ENCODE measurements at places on chromosomes 16 and 17.

DNA sequence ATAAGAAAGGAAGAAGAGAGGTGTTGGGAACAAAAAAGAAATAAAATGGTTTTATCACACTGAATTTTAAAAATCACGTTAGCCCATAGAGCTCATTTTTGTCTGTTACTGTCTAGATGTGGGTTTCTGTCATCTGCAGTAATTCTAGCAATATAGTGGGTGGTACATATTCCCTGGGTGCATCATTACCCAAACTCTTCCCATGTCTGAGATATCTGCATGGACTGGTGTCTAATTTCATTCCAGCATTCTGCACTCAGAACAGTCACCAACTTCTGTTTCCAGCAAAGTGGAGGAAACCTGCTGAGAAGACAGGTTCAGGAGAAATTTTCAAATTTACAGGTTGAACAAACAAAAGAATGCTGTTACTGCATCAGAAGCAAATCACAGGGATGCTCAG lies 263.8 kb downstream of the CDH11 start:
- peak; percentile 10 for DNase-seq

GRCh38 chr17:43766413-43767052 lies 7.9 kb upstream of the SOST start:
- peak; percentile 67 for DNase-seq

DNA sequence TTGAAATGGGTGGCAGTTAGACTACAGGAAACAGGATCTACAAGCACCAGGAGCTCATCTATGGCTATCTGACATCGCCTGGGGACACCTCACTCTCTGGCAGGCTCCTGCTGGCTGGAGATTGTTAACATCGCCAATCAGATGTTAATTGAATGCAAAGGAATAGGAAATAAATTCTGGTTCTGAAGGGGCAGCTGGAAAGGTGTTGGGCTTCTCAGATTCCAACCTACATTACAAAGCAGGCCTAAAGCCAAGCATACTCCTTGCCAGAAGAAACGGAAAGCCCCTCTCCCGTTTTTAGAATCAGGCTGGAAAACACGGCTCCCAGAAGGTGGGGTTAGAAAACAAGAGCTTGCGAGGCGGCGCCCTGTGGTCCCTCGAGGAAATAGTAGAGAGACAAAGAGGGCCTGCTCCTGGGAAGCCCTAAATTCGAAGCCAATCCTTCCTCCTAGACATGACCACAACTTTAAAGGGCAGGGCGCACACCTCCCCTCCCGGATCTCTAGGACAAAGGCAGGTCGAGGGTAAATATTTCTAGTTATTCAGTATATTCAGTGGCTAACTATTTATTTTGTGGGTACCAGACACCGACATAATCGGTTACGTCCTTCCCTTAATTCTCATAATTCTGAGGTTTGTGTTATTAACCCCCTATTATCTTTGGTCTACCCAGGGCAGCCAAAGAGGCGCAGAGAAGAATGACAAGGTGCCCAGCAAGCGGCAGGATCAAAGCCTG lies 763 bp upstream of the TOM1L1 start:
- no peak for DNase-seq

GRCh38 chr17:29113334-29113733 lies 66.9 kb downstream of the MYO18A start:
- DNase-seq, result no peak

GRCh38 chr17:65457635-65458257 lies 103.7 kb downstream of the AXIN2 start:
- no peak for DNase-seq

- peak; percentile 83 for DNase-seq
Observed at GRCh38 chr17:40551879-40552768, 13.1 kb downstream of the CCR7 start.

GRCh38 chr17:76753061-76753961 lies 15.4 kb downstream of the MFSD11 start:
- no peak for DNase-seq

DNA sequence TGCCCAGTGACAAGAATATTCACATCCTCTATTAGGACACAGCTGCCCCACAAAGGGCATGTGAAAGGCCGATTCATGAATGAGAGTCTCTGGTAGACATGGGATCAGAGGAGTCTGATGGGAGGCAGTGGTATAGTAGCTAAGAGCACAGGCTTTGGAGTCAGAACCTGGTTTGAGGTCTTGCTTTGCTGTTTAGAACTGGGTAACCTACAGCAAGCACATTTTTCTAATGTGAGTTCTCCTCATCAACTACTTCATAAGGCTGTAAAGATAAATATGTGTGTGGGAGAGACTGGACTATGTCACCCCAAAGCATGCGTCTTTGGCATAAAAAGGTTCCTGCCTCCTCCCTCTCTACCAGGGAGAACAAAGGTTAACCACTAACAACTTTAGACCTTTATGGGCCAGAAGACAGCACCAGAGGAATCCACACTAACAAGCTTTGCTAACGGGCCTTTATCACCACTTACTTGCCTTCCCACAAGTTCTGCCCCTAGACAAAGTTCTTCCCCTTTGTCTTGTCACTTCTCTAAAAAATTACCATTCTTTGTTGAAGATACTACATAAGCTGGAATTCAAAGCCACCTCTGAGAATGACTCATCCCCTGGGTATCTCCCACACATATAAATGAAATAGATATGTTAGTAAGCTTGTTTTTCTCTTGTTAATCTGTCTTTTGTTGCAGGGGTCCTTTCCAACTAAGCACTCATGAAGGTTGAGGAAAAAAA lies 21.1 kb downstream of the CDR2 start:
- DNase-seq, result peak; percentile 36

DNA sequence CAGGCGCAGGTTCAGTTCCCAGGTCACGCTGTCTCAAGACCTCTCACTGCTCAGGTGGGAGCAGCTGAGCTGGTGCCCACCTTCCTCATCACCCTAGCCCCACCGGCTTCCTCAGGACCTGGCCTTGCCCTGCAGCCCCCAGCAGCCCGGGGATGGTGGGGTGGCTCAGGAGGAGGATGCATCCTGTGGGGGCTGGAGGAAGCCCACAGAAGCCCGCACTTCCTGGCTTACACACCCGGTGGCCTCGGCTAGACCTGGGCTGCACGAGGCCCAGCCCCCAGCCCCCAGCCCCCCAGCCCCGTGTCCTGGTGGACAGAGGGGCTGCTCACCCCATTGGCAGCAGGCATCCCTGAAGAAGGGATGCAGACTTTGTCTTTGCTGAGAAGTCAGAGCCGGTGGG lies 43.4 kb downstream of the BAHCC1 start:
- DNase-seq, result no peak

DNA sequence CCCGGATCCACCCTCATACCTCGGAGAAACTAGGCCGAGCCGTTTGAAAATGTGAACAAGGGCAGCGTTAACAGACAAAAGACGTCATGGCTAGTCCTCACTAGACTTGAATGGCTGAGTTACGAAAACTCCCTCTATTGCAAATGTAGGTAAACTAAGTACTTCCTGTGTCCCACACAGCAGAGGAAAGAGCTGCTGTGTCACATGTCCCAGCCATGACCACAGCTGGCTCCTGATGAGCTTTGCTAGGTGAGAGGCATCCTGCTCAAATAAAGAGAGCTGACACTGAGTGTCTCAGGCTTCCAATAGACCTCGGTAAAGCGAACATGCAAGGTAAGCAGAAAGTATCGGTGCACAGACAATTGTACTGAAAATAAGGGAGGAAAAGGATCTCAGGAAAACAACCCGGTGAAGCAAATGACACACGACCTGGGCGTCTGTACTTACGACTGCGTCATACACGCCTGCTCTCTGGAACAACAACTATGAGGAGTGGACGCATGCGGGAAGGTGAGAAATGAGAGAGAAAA lies 26.0 kb downstream of the TMEM204 start:
- DNase-seq, result no peak

DNA sequence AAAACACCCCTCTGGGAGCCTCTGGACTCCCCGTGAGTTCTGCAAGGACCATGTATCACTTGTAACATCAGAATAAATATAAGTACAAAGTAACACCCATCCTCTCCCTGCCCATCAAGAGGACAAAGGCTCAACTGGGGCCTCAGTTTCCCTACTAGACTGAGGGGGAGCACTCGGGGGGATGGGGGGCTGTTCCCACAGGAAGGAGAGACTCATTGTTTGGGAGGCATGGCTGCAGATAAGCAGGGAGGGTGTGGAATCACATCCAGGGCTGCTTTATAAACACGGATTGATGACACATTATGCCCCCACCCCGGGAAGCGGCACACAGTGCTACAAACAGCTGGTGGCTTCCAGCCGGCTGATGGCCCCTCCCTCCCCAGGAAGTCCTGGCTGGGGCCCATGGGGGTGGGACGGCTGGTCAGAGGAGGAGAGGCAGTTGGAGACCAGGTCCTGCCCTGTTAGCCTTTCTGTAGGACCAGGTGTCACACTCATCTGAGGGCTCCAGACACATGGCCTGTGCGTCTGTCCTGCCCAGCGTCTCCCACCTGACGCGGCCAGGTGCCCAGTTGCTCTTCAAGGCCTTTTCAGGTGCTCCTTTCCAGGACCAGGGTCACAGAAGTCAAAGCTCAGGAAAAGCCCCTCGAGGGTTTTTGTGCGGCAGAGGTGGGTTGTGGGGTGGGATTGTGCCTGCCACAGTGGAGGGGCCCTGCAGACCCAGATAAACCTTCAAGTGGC lies 1.3 kb upstream of the MPG start:
- peak; percentile 92 for DNase-seq

DNA sequence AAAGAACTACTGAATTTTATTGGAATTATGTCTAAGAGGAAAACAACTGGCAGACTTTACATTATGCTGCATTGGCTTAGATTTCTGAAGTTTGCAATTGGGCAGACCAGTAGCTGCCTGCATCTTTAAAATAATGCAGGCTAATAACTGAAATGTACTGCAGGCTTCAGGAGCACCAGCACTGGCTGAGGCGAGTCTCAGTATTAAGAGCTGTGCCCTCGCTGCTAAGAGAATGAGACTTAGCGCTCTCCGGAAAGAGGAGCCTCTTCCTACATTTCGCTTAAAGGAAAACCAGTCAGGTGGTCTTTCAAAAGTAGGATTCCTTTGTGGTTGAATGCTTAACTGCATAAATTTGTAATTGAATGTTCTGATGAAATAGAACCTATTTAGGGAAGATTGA lies 885 bp downstream of the CNTNAP4 start:
- DNase-seq, result no peak

DNA sequence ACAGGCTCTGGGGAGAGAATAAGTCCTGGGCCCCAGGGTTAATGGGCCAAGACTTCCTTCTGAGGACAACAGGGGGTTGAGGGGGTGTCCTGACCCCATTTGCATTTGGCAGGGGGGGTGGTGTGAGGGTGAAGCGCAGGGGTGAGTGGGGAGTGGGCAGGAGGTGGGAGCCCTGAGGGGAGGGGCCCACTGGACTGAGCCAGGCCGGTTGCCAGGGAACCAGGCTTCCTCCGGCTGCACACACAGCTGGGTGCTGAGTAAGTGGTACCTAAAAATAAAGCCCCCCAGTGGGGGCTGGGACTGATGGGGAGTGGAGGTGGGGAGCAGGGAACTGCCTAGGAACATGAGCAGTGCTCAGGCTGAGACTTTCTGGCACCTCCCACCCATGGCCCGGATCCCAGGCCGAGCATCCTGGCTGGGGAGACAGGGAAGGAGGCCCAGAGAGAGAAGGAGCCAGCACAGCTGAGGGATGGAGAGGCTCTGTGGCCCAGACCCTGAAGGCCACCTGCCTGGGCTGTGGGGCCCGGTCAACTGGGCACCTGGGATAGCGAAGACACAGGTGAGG lies 7.5 kb upstream of the RASD1 start:
- no peak for DNase-seq

DNA sequence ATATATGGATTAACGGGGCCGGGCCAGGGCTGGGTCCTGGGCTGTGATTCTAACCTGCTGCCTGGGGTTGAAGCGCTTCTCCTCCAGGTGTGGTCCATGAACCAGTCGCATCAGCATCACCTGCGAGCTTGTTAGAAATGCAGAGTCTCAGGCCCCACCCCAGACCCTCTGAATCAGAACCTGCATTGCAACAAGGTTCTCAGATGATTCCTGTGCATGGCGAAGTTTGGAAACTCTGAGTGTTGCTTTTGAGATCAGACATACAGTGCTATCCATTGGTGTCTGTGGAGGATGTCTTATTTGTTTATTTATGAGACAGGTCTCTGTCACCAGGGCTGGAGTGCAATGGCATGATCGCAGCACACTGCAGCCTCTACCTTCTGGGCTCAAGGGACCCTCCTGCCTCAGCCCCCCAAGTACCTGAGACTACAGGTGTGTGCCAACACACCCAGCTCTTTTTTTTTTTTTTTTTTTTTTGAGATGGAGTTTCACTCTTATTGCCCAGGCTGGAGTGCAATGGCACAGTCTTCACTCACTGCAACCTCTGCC lies 99.8 kb downstream of the PITPNC1 start:
- DNase-seq, result no peak

DNA sequence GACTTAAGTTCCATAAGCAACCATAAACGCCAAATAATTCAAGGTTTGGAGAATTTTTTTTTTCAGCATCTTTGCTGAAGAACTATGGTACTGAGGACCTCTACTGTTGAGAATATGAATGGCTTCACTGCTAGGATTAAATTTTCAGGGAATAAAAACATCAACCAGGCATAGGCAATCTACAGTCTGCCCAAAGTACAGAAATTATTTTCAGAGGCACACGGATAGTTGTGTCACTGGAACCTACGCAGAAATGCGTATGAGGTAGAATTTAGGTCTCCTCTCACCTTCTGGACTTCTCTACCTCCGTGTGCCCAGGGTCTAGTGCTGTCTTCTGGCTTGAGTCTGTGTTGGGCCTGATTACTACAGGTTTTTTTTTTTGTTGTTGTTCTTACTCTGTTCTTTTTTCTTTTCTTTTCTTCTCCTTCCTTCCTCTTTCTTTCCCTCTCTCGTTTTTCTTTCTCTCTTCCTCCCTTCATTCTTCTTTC lies 39.7 kb downstream of the NACA2 start:
- peak; percentile 55 for DNase-seq

GRCh38 chr17:16374146-16374938 lies 6.5 kb upstream of the UBB start:
- peak; percentile 68 for DNase-seq

All from AG08396 (cell line).